GM06990 (cell line): ENCODE measurements at places on chromosomes 1 and 21.

GRCh38 chr1:48772211-48772610 lies 4.5 kb downstream of the BEND5 start:
- DNase-seq, result no peak

GRCh38 chr1:109787845-109788601 lies 24.3 kb upstream of the EPS8L3 start:
- DNase-seq, result no peak

DNA sequence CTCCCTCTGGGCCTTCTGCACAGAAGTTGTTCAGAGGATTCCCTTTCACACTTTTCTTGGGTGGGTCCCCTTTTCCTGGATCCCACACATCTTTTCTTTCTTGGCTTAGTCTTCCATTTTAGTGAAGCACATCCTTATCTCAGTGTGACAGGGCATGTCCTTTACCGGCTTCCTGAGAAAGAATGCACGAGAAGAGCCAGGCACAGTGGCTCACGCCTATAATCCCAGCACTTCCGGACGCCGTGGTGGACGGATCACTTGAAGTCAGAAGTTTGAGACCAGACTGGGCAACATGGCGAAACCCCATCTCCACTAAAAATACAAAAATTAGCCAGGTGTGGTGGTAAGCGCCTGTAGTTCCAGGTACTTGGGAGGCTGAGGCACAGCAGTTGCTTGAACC lies 22.1 kb upstream of the PSMB2 start:
- no peak for DNase-seq

- DNase-seq, result no peak
Measured at GRCh38 chr1:17743008-17743647, 12.0 kb upstream of the ACTL8 start.

DNA sequence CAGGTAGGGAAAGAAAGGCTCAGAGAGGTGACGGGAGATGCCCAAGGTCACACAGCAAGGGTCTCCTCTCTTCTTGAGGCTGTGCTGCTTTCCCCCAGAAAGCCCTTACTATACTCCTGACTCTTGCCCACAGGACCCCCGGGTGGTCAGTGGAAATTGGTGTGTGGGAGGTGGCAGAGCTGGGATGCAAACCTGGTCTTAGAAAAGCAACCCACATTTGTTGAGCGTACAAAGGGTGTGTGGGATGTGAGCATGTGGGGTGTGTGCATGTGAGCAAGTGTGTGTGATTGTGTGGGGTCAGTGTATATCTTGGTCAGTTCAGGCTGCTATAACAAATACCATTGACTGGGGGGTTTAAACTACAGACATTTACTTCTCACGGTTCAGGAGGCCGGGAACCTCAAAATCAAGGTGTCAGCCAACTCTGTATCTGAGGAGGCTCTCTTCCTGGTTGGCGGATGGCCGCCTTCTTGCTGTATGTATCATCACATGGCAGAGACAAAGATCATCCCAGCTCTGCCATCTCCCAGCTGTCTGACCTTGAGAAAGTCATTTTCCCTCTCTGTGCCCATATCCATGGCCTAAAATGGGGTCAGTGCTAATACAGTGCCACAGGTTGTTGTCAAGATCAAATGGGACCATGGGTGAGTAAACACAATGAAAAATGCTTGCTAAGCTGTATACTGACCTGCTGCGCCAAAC lies 268.5 kb downstream of the PTPRU start:
- DNase-seq, result no peak

- no peak for DNase-seq
Measured at GRCh38 chr1:66443793-66444192, 90.2 kb upstream of the SGIP1 start.

- no peak for DNase-seq
Measured at GRCh38 chr1:30083800-30084464, 639.5 kb downstream of the MATN1 start.

- no peak for DNase-seq
Measured at GRCh38 chr1:43450251-43450941, 3.3 kb downstream of the HYI start.

DNA sequence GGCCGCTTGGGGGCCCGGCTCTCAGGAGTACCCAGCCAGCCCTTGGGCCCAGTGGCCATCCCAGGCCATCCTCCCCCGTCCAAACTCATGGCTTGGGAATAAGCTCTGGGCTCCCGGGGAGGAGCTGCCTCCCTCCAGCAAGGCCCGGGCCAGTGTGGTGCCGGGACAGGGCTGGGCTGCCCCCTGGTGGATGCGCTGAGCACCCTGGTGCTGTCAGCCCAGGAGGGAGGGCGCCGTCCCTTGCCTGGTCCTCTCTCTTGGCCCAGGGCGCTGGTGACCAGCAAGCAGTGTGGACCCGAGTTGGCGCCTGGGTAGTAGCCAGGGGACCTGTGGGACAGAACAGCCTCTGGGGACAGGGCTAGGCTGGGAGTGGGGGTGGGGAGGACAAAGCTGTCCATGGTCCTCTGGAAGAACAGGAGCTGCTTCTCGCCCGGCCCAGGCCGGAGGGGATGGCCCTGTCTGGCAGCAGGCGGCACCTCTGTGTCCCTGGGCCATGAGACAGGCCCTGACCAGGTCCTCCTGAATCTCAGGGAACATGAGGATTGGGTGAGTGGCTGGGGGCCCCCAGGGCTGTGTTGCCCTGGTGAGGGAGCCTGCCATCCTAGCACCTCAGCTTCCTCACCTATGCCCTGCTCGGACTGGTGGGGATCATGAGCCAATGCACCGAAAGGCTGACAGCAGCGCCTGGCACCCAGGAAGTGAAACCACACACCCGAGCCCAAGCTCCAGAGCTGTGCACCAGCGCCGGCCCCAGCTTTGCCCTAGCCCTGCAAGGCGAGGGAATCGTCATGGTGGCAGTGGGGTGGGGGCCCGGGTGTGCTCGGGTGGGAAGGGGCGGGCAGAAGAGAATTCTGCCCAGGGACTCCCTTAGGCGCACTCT lies 9.4 kb downstream of the MORN1 start:
- peak; percentile 65 for DNase-seq

DNA sequence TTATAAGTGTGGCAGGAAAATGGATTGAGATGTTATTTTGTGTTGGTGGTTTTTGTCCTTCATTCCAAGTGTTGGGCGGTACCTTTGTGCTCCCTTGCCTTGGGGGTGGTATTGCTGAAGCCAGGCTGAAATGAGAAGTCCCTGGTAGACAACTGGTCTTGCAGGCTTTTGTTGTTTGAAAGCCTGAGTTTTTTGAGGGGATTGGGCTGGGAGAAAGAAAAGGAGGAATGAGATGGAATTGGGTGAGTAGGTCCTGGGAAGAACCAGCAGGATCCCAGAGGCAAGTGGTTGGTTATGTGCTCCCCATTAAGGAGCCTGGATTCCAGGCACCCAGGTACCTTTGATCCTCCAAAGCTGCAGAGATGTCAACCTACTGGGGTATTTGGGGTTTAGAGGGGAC lies 93.7 kb upstream of the SLC2A1 start:
- DNase-seq, result no peak

GRCh38 chr1:178189814-178190213 lies 95.9 kb downstream of the RASAL2 start:
- DNase-seq, result peak; percentile 8

DNA sequence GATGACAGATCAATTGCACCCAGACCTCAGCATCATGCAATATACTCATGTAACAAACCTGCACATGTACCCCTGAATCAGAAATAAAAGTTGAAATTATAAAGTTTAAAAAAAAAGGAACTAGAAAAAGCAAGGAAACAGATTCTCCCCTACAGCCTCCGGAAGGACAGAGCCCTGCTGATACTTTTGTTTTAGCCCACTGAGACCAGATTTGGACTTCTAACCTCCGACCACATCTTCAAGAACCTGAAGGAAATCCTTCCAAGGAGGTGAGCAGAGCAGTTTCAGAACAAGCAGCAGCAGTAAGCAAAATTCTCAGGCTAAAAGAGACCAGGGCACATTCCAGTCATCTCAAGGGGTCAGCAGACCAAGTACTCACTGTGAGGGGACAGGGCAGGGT lies 54.5 kb downstream of the TM2D1 start:
- no peak for DNase-seq

DNA sequence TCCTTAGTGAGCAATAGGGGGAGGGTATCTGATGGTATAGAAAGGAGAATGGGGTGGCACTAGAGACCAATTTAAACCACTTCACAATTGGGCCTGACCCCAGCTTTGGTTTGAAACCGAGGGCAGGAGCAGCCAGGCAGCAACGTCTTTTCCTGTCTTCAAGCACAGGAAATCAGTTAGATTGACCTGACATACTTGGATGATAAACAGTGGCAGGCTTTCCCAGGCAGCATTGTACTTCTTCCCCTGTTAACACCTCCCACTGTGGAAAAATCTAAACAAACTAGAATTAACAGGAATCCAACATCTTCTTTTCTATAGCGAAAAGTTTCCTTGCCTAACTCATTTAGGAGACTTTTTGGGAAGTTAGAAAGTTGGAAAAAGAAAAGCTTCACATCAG lies 40.6 kb downstream of the SELL start:
- DNase-seq, result no peak

DNA sequence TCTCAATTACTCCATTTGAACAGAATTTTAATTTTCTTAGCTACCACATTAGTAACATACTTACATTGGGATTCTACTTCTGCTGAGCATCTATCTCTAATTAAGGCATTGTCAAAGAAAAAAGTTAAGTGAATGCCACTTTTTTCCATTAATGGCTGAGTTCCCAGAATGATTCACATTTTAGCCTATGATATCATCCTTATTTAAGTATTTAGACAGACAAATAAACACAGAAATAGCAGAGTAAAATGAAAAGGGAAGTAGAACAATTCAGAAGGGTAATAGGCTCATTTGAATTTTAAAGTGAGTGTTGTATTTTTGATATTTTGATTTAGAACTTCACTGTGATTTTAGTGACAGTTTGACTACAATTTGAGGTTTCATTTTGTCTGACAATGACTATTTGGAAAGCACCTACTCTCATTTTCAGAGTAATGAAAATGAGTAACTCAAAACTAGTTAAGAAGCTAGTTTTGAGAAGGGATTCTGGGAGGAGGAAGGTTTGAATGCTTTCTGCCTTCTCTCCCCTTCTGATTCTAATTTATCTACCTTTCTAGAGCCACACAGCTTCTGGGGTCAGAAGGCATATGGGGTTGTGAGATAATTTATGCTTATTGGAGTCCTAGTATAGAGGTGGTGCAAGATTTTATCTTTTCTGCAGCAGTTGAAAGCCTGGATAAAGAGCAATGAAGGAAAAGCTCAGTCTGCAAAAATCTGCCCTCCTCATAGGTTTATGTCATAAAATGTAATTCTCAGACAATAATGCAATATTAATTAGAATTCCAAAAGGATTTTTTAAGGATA lies 15.5 kb downstream of the LYPLAL1 start:
- peak; percentile 74 for DNase-seq

DNA sequence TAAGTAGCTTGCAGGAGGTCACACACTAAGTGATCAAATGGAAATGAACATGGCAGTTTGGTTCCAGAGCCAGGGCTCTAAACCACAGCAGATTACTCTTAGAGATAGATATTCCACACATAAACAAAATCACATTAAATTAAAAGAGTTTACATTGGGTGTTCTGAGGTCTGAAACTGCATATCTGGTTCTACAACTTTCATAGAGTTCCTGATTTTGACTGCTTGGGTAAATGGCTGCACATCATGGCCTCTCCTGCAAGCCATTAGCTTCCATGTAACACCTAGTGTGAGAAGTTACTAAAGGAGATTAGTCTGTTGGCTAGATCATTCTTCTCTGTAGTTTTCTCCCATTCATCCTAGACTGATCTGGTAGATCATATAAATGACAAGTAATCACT lies 12.8 kb upstream of the XCL2 start:
- DNase-seq, result no peak

GRCh38 chr1:34904236-34905097 lies 25.0 kb downstream of the DLGAP3 start:
- no peak for DNase-seq

DNA sequence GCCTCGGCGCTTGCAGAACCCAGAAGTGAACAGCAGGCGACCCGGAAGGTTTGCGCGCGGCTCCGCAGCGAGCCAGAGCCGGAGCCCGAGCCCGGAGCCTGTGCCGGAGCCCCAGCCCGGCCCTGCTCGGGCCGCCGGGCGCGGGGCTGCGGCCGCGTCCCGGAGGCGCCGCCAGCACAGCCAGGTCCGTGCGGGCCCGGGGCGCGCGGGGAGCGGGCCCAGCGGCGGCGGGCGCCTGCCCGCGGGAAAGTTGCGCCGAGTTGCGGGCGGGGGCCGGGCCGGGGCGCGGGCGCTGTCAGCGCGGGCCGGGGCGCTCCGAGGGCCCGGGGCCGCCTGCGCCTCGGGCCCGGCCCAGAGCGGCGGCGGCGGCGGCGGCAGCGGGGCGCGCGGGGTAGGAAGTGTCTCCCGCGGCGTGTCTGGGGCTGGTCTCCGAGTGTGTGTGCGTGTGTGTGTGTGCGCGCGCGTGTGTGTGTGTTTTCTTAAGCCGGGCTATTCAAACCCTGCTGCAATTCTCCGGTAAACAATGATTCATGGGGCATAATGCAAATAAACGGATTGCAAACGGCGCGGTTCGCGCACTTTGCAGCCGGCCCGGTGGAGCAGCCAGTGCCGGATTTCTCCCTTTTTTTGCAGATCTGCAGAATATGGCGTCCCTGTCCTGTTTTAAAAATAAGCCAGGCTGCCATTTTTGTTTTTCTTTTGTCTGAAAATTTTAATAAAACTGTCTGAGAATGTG lies at the start of gene ZNF362:
ZNF362 (plus strand) TSS at position 22 of the 736 bp plus-strand sequence. CDS start 14,083 bp downstream, outside the sequence.
- peak; percentile 77 for DNase-seq

DNA sequence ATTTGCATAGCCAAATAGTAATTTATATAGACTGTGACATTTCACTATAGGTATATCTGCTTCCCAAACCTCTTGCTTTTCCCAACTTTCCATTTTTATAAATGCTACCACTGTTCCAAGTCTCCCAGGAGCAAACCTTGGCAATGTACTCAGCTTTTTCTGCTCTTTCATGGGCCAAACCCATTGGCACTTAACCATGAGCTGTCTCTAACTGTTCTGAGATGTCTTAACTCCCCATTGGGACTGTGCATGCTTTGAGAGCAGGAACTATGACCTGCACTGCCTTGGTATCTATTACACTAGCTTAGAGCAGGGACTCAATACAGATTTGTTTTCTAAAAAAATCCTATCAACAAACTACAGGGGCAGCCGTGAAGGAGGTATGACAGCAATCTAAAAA lies 22.5 kb upstream of the KHDRBS1 start:
- DNase-seq, result no peak

DNA sequence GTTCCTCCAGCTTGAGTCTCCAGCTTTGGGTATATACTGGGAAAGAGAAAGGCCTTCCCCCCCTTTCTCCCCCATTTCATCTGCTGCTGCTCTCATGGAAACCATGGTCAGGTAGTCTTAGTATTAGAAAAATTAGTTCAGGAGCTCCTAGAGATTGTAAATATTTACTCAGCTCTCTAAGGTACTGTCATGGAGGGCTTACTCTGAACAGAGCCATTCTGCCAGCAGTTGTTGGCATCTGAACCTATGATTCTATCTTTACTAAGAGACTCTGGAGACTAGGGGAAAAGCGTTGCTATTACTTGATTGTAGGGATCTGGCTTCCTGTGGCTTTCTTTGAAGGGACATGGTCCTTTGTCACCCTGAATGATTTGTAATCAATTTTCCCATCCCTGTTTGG lies 6.1 kb downstream of the INTS3 start:
- no peak for DNase-seq
